ENCODE measurements at places on chromosomes 12 and 14.

- no peak for DNase-seq
These were observed 795 bp upstream of the ACOT2 start for GRCh38 chr14:73567951-73568885.

- DNase-seq: no peak
These were observed 157.6 kb downstream of the FOXA1 start for GRCh38 chr14:37437490-37437889.

GRCh38 chr12:99059824-99060511, 414.9 kb downstream of the APAF1 start:
- peak; percentile 1 for DNase-seq

DNA sequence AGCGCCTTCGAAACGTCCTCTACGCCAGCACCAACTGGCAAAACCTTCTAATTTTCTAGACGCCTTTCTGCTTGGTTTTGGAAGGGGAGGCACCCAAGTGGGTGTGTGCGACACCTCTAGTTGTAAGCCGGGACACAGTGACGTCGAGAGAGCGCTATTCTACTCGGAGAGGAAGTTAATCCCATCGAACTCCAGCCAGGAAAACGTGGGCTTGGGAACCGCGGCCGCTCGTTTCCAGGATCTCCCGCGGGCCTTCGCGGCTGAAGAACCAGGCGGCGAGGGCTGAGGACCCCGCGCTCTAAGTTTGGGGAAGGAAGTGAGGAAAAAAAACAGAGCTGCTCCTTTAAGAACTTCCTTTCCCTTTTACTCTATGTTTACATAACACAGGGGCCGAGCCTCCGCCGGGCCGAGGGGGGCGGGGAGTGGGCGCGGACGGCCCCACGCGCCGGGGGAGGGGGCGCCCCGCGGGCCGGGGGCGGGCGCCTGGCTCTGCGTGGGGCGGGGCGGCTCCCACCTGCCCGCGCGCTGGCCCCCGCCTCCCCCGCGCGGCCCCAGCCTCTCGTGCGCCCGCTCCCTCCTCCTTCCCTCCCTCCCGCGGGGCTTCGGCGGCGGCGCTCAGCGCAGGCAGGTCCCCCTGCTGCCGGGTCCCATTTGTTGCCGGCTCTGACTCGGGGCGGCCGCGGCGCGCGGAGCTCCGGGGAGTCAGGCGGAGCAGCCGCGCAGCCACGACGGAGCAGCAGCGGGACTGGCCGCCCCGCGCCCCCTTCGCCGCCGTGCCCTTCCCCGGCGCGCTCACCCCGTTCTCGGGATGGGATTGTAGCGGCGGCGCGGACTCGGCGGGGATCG, at the start of gene PELI2:
PELI2 (plus strand) TSS at position 647 of the 846 bp plus-strand sequence. CDS start 250 bp downstream, outside the sequence.
- DNase-seq: peak; percentile 25

DNA sequence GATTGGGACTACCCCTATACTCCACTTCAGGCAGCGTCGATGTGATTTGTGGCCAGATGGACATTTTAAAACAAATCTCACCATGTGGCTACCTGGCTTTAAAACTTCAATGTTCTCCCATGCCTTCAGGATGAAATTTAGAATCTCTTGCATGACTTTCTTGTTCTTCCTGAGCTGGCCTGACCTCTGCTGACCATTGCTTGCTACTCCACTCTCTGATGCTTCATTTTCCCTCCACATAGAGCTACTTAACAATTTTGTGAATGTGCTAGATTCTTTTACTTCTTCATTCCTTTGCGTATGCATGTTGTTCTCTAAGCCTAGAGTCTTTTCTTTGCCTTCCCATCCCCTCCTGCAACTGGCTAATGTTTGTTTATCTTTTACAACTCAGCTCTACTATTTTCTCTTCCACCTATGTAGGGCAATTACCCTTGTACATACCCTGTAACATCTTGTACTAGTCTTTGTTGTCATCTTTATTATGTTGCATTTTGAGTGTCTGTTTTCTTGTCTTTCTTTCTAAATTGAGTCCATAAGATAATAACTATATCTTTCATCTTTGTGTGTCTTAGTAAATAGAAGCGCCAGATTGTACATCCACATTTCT, 41.2 kb downstream of the YLPM1 start:
- peak; percentile 30 for DNase-seq

GRCh38 chr14:88089445-88089844, 84.5 kb downstream of the GPR65 start:
- DNase-seq: no peak

- no peak for DNase-seq
These were observed 31.5 kb downstream of the MEG3 start for GRCh38 chr14:100857233-100857922.

DNA sequence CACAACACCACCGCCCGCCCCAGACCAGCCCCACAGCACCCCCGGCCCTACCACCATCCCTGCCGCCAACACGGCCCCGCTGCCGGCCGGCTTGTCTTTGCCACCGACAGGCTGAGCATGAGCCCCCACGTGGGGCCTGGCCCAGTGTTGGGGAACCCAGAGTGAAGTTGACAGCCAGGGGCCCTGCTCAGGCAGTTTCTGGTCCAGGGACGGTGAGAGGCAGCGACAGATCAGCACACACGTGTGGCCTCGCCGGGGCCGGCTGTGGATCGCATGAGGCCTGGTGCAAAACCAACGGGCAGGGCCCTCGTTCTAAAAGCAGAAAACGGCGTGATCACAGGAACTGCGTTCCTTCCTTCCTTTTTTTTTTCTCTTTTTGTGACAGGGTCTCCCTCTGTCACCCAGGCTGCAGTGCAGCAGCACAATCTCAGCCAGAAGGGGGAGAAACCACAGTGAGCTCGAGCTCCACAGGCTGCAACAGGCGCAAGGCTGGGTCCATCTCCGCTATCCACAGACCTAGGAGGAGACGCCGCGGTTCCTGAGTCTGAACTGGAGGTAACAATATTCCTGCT, 50.5 kb upstream of the FBRSL1 start:
- no peak for DNase-seq

GRCh38 chr14:70789961-70790360, 19.4 kb downstream of the MAP3K9 start:
- no peak for DNase-seq

DNA sequence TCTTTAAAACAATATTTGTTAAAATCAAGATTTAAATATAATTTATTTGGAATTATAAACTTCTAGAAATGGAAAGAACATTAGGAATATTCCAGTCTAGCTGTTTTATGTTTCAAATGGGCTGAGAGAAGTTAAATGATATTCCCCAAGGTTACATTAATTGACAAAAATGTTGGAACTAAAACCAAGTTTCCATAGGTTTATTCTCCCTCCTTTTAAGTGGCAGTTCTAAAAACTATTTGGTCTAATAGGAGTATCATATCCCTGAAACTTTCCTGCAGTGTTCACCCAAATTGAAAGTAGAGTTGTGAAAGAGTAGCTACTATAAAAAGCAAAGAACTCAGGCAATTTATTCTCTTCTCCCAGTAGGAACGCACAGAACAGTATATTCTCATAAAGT, 1185.5 kb downstream of the LRFN5 start:
- DNase-seq: no peak

DNA sequence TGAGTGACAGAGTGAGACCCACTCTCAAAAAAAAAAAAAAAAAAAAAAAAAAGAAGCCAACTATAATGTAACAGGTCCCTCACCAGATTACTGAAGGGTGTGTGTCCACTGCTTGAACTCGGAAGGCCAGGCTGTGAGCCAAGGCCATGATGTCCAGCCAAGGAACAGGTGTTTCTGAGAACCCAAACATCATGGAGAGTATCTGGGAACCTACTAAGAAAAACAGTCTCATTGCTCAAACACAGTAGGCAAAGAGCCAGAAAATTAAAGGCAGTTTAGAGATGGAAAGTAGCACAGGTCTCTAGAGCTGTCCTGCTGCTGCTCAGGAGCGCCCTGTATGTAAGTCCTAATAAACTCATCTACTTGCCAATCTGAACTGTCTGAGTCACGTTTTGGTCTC, 12.5 kb upstream of the MAP4K5 start:
- no peak for DNase-seq

DNA sequence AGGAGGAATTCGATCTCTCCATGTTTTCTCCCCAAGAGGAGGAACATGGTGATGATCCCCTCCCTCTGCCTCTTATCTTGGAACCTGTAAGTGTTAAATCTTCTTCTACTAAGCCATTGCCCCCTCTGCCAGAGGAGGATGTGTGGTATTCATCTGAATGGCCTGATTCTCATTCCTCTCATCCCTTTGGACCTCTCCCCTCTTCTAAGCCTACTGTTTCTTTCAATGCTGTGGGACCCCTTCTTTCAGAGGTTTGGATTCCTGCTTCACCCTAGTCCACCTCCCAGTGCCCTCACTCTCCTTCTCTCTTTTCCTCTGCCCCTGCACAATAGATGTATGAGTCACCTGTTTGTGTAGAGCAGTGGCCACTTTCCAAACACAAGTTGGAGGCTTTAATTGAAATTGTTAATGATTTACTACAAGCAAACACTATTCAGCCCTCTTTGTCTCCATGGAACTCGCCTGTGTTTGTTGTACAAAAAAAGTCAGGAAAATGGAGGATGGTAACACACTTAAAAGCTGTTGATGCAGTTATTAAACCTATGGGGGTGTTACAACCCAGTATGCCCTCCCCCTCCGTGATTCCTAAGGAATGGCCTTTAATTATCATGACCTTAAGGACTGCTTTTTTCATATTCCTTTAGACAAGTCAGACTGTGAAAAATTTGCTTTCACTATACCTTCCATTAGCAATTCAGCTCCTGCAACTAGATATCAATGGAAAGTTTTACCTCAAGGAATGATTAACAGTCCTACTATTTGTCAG, 192.1 kb upstream of the ALG10B start:
- DNase-seq: no peak

GRCh38 chr12:120225200-120225558, 24.3 kb upstream of the RPLP0 start:
- no peak for DNase-seq

GRCh38 chr12:81610955-81611889, 147.9 kb downstream of the PPFIA2 start:
- peak; percentile 4 for DNase-seq

DNA sequence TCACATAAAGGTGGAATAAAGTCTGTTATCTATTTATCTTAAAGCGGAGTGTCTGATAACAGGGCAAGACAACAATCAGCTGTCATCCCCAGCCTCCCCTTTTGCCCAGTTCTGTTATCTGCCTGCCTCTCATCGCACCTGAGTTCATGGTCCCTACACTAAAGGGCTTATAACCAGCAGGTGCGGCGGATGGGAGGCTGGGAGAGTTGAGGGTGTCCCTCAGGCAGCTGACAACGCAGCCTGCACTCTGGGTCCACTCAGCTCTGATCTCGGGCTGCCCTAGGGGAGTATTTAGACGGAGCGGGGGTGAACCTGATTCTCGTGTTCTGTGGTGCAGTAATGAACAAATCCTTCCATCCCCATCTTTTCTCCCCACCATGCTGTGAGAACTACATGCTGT, 34.0 kb upstream of the JDP2 start:
- DNase-seq: no peak

- DNase-seq: peak; percentile 70
These were observed 42.7 kb upstream of the NID2 start for GRCh38 chr14:52111583-52111982.

- DNase-seq: peak; percentile 97
These were observed 670.3 kb upstream of the TBX3 start for GRCh38 chr12:115354007-115354890.

GRCh38 chr12:120470150-120470784, 719 bp upstream of the SRSF9 start:
- no peak for DNase-seq

DNA sequence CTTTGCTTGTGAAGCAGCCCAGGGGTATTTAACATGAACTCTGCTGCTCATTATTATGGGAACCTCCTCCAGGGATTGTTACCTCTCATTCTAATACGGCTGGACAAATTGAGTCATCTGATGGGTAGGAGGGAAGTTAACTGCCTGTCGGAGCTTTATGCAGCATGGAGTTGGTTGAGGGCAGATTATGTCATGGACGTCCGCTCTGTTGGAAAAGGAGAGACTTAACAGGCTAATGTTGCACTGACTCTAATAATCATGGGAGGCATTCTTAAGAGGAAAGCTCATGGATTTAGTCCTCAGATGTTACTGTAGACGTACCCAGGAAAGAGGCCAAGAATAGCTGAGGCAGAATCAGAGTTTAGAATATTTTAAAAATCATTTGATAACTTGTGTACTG, 9.9 kb downstream of the POP5 start:
- DNase-seq: no peak

- no peak for DNase-seq
These were observed 163.3 kb upstream of the LHX5 start for GRCh38 chr12:113634982-113635381.

- peak; percentile 91 for DNase-seq
These were observed 31.4 kb downstream of the CFAP251 start for GRCh38 chr12:121949648-121950397.

- no peak for DNase-seq
These were observed 103.7 kb downstream of the SCARB1 start for GRCh38 chr12:124759841-124760503.

DNA sequence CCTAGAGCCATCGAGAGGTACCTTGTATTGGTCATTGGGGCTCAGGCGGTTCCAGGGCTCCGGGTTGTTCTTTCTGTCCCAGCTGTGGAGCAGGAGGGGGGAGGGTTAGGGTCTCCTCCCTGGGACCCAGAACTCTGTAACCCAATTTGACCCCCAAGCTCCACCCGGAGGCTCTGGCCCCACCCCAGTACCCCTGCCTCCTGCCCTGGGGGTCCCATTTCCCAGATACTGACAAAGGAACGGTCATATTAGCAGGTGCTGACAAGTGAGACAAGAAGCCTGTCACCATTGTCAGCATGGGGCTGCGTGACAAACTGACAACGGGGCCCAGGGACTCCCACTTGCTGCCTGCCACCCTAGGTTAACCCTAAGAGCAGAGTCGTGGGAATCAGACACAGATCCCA, 6.2 kb downstream of the SHMT2 start:
- no peak for DNase-seq

DNA sequence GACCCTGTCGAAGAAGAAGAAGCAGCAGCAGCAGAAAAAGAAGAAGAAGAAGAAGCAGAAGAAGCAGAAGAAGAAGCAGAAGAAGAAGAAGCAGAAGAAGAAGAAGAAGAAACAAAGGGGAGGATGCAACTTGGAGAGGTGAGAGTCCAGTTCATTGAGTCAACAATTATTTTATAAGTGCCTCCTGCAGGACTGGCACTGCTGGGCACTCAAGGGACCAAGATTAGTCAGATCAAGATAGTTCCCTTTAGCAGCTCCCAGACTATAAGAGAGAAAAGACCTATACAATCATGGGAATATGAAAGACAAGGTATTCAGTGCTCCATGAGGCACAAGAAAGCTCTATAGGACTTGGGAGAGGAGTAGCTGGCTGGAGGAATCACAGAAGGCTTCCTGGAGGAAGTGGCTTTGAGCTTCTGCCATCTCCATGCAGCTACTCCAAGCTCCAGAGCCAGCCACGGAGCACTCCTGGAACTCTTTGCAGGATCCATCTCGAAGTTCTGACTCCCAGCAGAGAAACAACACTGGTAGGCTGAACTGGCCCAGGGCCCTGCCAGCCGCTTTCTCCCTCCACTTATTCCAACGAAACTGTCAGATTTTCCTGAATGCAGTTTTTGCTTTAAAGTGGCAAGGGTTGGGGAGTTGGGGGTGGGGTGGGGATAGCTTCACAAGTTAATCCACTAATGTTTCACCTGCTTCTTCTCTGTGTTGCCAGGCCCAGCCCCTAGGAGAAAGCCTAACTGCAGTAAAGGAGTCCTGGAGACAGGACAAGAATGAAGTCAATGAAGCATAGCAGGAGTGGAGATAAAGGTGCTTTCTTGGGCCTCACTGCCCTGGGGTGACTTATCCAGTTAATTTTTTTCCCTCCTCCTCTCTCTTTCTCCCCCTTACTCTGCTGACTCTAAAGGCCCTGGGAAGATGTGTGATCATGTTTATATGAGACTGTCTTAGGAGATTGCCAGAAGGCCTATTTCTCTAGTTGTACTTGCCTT, 140.1 kb upstream of the PARP11 start:
- no peak for DNase-seq

GRCh38 chr12:112170376-112170775, 45.0 kb downstream of the TRAFD1 start:
- peak; percentile 25 for DNase-seq
